ENCODE measurements at places on chromosomes 11 and 22. TPM values are rescaled to one million over a fixed set of nuclear protein-coding genes. Genes with fewer than 3 reads are reported as not detected.

Gene KRTAP5-8
- total RNA-seq, result not detected

Gene GTSE1
- not detected for total RNA-seq

Gene SOX6
- 3.1 TPM for total RNA-seq

Gene GSTT2
- 1.5 TPM for total RNA-seq

Gene RNF215
- 18.5 TPM for total RNA-seq

Gene KDM4E
- not detected for total RNA-seq

- no peak for DNase-seq
- peaks cover 70% of the 10 kb centered on the region for H3K4me1 ChIP-seq
- H3K27me3 ChIP-seq, result no peaks in the 10 kb centered on the region
These were observed 2.4 kb downstream of the PAFAH1B2 start for GRCh38 chr11:117146521-117146920.

DNA sequence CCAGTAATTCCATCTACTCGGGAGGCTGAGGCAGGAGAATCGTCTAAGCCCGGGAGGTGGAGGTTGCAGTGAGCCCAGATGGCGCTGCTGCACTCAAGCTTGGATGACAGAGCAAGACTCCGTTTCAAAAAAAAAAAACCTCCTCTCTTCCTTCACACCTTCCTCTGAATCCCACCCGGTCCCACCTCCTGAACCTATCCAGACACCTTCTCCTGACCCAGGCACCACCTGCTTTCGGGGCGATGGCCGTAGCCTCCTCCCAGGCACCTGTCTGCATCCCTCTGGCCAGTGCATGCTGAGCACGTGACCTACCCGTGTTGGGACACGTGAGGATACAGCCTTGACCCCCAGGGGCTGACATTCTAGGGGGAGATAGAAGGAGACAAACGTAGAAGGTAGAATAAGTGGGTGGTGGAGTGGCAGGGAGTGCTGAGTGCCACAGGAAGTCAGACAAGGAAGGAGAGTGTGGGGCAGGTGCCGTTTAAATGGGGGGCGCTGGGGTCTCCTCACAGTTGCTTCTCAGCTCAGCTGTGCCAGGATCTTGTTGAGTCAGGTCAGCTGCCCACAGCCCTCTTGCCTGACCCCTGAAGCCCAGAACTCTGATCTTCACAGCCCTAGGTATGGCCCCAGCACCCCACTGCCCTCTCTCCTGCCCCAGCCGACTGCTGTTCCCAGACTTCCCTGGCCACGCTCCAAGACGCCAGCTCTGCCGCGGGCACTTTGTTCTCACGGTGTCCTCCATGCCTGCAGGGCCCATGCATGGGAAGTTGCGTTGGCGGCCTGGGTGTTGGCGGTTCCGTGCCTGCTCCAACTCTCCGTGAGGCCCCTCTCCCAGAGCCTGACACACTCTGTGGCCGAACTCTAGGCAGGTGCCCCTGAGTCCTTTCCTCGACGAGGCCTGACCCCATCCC, 1.2 kb upstream of the MIOX start:
- H3K27me3 ChIP-seq, result peaks cover 93% of the 10 kb centered on the region
- no peaks in the 10 kb centered on the region for H3K36me3 ChIP-seq
- H3K4me3 ChIP-seq, result no peak overlapping the region

GRCh38 chr11:80007616-80008015, 566.8 kb upstream of the TENM4 start:
- no peak for DNase-seq
- H3K36me3 ChIP-seq, result no peaks in the 10 kb centered on the region
- no peaks in the 10 kb centered on the region for H3K27me3 ChIP-seq
- no peak overlapping the region for H3K4me3 ChIP-seq
- H3K27ac ChIP-seq, result no peak overlapping the region

- DNase-seq, result no peak
- H3K4me1 ChIP-seq, result no peaks in the 10 kb centered on the region
- no peak overlapping the region for H3K27ac ChIP-seq
- H3K36me3 ChIP-seq, result no peaks in the 10 kb centered on the region
These were observed 60.9 kb upstream of the ZC3H12C start for GRCh38 chr11:110032259-110032658.

GRCh38 chr11:96260067-96260511, 82.9 kb downstream of the MAML2 start:
- H3K27me3 ChIP-seq, result no peaks in the 10 kb centered on the region
- H3K36me3 ChIP-seq, result no peaks in the 10 kb centered on the region

GRCh38 chr11:130315354-130315970, 745 bp upstream of the ZBTB44 start:
- no peaks in the 10 kb centered on the region for H3K27me3 ChIP-seq
- H3K27ac ChIP-seq, result peak overlapping the region; percentile 94
- no peak for DNase-seq
- peak overlapping the region; percentile 87 for H3K4me3 ChIP-seq
- H3K36me3 ChIP-seq, result no peaks in the 10 kb centered on the region
- peaks cover 32% of the 10 kb centered on the region for H3K4me1 ChIP-seq

DNA sequence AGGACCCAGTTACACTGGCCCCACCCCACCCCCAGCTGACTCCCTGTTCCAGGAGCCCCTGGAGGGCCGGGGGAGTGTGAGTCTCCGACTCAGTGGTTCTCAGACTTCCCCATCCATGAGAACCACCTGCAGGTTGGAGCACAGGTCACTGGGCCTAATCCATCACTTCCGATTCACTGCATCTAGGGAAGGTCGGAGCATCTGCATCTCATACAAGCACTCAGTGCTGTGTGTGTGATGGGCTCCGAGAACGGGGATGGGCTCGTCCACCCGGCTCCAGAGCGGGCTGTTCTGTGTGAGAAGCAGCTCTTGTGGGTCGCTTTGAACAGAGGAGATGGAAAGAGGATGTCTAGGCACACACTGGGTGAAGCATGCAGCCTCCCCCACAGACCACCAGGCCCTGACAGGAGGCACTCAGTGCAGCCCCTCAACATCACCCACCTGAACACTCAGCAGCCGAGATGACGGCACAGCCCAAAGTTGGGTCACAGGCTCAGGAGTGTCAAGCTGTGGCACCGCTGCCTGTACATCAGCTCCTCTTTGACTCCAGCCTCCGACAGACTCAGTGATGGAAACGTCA, 541.4 kb downstream of the BRD1 start:
- no peak overlapping the region for H3K27ac ChIP-seq
- no peak for DNase-seq
- no peaks in the 10 kb centered on the region for H3K4me1 ChIP-seq
- H3K27me3 ChIP-seq, result peaks cover 5% of the 10 kb centered on the region
- H3K36me3 ChIP-seq, result no peaks in the 10 kb centered on the region

DNA sequence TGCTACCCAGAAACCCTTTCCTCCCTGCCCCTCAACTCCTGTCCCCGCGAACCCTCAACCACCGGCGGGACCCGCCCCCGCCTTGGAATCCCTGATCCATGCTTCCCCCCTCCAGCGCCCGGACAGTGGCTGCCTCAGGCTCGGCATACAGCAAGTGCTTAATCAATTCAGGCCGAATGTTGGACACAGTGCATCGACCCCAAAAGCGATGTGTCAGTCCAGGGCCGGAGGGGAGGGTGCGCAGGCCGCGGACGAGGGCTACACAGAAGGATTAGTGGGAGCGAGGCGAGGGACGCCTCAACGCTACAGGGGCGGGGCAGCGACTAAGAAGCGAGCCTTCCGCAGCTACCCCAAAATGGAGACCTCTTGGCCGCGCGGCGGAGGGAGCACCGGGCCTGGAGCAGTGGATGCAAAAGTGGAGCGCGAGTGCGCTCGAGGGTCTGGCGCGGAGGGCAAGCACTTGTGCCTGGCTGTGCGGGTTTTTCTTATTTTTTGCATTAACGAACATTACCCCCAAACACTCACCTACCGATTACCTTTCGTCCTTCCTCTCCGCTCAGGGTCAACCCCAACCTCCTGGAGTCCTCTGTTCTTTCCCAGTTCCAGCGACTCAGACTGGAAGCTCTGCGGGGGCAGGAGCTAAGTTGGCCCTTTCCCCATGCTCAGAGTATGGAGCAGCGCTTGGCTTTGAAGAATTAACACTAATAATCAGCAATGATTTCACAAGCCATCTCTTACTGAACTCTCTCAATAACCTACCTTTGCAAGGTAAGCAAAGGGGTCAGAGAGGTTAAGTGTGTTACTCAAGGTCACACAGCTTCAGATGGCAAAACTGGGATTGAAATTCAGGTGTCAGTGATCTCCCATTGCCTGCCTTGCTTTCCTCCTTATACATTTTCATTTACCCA, 30.0 kb upstream of the WNT11 start:
- H3K4me1 ChIP-seq, result peaks cover 22% of the 10 kb centered on the region
- no peak for DNase-seq
- no peaks in the 10 kb centered on the region for H3K27me3 ChIP-seq
- H3K4me3 ChIP-seq, result peak overlapping the region; percentile 91
- H3K36me3 ChIP-seq, result no peaks in the 10 kb centered on the region

- no peak overlapping the region for H3K27ac ChIP-seq
- no peaks in the 10 kb centered on the region for H3K4me1 ChIP-seq
- DNase-seq, result no peak
- H3K27me3 ChIP-seq, result no peaks in the 10 kb centered on the region
- H3K36me3 ChIP-seq, result no peaks in the 10 kb centered on the region
These were observed 288.4 kb upstream of the CCDC90B start for GRCh38 chr11:83574519-83574918.

DNA sequence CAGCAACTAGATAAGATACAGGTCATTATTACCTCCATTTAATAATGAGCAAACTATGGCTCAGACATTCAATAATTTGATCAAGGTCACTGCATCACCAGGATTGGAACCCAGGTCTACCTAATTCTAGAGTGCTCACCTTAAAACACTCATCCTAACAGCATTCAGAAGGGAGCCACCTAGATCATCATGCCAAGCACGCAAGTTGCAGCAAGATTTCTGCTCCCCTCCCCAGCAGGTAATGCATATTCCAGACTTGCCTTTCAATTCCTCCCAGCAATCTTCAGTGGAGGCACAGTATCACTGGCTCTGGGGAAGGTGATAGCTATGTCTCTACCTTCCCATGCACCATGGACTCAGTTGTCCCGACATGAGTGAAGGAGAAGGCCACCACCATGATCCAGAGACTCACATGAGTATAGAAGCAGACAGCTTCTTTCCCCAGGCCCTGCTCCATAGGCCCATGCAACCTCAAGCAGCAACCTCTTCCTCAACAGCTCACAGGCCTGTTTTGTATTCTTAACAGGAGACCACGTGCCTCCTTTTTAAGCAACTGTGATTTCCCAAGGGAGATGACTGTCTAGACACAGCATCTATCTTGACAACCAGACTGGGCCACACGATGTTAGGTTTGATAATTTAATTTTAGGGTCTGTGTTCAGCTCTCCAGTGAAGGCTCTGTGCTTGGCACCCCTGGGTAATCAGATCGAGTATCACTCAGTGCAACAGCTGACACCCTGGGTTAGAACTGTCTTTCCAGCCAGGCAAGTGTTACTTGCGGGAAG, 36.4 kb downstream of the RAB30 start:
- DNase-seq, result no peak
- no peak overlapping the region for H3K4me3 ChIP-seq
- H3K27ac ChIP-seq, result peak overlapping the region; percentile 84
- no peaks in the 10 kb centered on the region for H3K36me3 ChIP-seq
- H3K4me1 ChIP-seq, result peaks cover 63% of the 10 kb centered on the region
- no peaks in the 10 kb centered on the region for H3K27me3 ChIP-seq

DNA sequence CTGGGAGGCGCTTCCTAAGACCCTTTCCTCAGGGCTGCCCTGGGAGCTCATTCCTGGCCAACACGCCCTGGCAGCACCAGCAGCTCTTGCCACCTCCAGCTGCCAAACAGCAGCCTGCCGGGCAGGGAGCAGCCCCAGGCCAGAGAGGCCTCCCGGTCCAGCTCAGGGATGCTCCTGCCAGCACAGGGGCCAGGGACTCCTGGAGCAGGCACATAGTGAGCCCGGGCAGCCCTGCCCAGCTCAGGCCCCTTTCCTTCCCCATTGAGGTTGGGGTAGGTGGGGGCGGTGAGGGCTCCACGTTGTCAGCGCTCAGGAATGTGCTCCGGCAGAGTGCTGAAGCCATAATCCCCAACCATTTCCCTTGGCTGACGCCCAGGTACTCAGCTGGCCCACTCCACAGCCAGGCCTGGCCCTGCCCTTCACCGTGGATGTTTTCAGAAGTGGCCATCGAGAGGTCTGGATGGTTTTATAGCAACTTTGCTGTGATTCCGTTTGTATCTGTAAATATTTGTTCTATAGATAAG, 7.6 kb downstream of the SLC39A13 start:
- peak overlapping the region; percentile 98 for H3K27ac ChIP-seq
- DNase-seq, result peak; percentile 97
- no peaks in the 10 kb centered on the region for H3K27me3 ChIP-seq
- no peak overlapping the region for H3K4me3 ChIP-seq

DNA sequence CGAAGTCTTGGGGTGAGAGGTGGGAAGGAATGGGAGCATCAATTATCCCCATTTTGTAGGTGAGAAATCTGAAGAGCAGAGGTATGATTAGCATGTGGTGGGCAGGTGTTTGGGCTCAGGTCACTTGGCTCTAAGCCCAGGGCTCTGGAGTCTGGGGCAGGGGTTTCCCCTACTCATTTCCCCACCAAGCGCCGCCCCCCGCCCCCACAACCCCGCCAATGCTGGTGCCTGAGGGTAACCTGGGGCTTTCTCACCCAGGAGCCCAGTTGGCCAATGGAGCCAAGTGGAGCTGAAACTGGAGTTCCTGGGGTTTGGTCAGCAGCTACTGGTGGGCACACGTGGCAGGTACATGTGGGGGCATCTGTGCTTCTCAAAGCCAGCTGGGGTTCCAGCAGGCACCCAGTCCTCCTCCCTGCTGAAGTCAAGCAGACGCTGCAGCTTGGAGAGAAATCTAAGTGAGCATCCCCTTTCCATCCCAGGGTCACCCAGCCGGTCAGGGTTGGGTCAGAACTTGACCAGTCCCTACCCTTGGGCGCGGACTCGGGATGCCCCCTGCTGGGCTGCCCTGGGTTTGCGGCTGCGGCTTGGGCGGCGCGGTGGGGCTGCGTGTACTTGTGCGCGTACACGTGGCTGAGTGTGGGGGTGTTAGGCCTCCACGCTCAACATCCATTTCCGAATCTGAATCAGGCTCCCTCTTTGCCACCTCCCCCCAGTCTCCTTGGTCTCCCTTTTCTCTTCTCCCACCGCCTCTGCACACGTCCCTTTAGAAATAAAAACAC, 1.7 kb upstream of the CHRM1 start:
- DNase-seq, result no peak
- peak overlapping the region; percentile 36 for H3K4me3 ChIP-seq
- H3K27me3 ChIP-seq, result peaks cover 84% of the 10 kb centered on the region

GRCh38 chr22:27668828-27669797, 132.4 kb downstream of the MN1 start:
- H3K27me3 ChIP-seq, result no peaks in the 10 kb centered on the region
- H3K4me1 ChIP-seq, result peaks cover 32% of the 10 kb centered on the region
- H3K36me3 ChIP-seq, result no peaks in the 10 kb centered on the region
- no peak overlapping the region for H3K4me3 ChIP-seq

- H3K4me1 ChIP-seq, result peaks cover 24% of the 10 kb centered on the region
- H3K27ac ChIP-seq, result peak overlapping the region; percentile 49
- H3K36me3 ChIP-seq, result no peaks in the 10 kb centered on the region
- H3K27me3 ChIP-seq, result no peaks in the 10 kb centered on the region
- DNase-seq, result no peak
These were observed 278.1 kb upstream of the FAT3 start for GRCh38 chr11:91946397-91946951.

DNA sequence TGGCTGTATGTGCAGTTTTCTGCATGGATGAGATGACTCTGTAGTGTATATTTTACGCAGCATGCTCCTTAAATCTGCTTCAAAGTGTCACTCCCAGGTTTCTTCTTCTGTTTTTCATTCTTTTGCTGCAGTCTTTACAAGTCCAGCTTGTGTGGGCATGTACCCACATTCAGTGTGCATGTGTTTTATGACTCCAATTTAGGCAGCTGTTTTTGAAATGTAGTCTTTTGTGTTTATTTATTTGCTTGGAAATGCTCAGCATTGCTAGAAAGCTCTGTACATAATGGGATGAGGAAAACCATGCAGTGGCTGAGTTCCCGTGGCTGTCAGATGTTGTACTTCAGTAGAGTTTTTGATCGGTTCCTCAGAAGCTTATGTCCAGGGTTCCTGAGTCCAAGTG, 138.5 kb downstream of the ARHGAP42 start:
- no peaks in the 10 kb centered on the region for H3K27me3 ChIP-seq
- H3K4me1 ChIP-seq, result peaks cover 20% of the 10 kb centered on the region
- H3K4me3 ChIP-seq, result no peak overlapping the region
- no peaks in the 10 kb centered on the region for H3K36me3 ChIP-seq
- no peak overlapping the region for H3K27ac ChIP-seq
- no peak for DNase-seq
